NCI-H774 (cell line): ENCODE measurements at places on chromosomes 4 and X.
A peak's percentile ranks its signal among the peaks of the same experiment; 100 is the strongest.

DNA sequence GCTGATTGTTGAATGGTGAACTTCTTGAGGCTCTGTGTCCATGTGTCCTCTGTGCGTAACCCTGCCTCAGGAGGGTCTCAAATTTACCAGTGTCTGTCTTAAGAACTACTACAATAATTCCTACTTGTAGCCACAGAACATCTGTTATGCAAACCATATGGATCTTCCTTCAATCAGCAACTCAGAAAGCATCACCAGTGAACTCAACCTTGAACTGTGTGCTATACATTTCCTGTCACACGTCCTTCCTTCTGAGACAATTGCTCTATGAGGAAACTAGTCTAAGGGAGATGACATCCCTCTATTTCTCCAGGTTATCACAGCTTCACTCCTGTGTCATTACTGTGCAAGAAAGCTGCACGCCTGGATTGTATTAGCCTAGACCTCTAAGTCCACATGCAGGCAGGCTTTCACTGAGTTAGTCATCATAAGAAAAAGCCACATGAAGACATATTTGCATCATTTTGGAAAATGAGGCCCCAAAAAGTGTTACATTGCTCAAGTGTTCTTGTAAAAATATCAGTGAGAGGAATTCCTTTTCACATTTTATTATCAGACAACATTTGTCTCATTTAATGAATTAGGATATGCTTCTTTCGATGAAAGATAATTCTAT, 157.8 kb downstream of the AFF2 start:
- DNase-seq: no peak

DNA sequence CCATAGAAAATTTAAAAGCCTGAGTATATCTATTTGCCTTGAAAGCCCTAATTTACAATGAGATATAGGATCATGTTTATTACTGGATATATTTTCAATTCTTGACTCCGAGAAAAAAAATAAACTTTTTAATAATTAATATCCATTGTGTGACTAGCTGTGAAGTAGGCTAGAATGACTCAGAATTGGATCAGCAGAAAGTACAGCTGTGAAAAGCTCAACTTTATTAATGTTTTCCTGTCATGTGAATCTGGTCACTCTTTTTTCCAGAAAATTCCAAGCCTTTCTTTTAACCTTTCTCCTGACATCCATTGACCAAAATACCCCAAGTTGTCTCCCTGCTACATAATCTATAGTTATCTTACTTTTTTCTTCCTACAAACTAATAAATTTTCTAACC, 171.8 kb upstream of the PACRGL start:
- DNase-seq: no peak

DNA sequence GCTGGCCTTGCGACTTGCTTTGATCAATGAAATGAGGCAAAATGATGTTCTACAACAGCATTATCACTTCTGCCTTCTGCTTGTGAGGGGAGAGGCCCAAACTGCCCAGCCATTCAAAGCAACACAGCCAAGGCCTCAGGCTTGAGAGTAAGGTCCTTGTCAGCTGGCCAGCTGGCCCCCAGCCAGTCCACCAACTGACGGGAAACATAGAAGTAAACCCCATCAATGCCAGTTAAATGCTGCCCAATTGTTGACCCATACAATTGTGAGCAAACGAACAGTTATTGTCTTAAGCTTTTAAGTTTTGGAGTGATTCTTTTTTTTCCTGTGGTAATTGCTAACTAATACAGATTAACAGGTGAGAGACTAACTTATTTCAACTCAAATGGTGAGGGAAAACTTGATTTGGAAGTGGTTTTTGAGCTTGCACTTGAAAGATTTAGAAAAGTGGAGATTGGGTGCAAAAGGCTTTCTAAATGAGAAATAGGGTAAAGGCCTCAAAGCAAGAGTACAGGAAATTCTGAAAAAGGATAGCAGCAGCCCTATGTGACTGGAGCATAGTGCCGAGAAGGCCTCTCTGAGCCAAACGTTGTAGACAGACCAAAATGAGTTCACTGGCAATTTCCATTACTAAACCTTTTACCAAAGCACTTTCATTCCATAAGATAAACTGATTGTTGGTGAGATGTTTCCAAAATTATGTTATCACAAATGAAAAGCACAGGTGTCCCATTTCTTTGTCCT, 66.9 kb downstream of the ARHGEF38 start:
- peak; percentile 71 for DNase-seq

DNA sequence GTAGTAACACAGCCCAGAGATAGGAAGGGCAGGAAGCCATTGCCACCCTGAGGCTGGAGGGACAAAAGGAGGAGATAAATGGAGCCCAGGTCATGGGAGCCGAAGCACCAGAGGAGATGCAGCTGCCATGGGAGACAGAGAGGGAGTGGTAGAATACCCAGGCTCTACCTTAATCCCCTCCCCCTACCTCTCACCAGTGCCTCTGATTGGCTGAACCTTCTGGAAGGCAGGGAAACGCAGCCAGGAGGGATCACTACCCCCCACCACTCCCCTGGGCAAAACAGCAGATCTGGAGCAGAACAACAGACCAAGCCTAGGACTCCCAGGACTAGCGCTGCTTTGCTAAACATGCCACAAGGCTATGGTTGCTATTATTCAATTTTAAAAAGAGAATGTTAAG, 114.2 kb downstream of the ZNF827 start:
- no peak for DNase-seq

GRCh38 chr4:78742300-78742699, 33.9 kb upstream of the BMP2K start:
- no peak for DNase-seq

- no peak for DNase-seq
Measured at GRCh38 chrX:154409222-154409871, at the start of gene DNASE1L1. TSS of gene DNASE1L1 (minus strand) at chrX:154409254. CDS start at chrX:154405568, 3,686 bp downstream.

- DNase-seq: no peak
Measured at GRCh38 chrX:150880808-150881165, 17.7 kb downstream of the CD99L2 start.

DNA sequence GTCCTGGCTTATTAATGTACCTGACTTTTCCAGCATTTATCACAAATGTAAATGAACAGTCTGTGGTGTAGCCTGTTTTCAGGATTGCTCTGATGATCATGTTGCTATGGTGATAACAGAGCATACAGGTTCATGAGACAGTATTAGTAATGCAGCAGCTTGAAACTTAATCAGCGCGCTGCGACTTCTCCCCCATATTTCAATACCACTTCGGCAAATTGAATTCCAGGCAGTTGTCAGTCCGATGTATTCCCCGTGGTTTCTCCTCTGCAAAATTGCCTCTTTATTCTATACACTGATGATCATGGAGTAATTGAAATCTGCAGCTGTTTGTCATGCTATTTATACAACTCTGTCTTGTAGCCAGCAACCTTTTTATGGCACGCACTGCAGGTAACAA, 239.3 kb downstream of the C4orf33 start:
- peak; percentile 6 for DNase-seq

DNA sequence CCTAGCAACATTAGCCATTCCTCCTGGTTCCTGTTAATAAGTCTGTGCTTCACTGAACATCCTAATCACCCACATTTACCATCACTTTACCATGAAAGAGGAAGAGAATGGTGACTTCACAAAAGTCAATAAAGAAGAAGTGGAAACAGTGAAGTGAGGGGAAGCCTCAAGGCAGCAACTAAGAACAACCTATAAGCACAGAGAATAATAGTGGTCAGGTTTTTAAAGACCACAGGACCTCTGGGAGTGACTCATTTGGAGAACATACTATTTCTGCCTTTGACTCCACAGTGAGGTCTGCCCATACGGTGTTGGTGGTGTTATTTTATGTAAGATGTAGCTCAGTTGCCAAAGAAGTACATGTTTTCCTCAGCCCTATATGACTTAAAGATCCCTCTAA, 86.0 kb upstream of the TET2 start:
- DNase-seq: no peak

DNA sequence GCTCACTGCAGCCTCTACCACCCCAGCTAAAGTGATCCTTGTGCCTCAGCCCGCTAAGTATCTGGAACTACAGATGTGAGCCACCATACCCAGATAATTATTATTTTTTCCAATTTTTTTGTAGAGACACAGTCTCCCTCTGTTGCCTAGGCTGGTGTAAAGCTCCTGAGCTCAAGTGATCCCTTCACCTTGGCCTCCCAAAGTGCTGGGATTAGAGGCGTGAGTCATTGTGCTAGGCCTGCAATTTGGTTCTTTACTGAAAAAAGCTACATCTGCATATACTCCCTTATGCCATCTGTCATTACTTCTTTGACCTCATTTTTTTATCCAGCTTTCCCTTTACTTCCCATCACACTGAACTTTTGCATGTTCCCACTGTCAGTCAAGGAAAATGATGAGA, 2012.4 kb upstream of the IGFBP7 start:
- no peak for DNase-seq
